ENCODE measurements at places on chromosomes 2 and 18.

DNA sequence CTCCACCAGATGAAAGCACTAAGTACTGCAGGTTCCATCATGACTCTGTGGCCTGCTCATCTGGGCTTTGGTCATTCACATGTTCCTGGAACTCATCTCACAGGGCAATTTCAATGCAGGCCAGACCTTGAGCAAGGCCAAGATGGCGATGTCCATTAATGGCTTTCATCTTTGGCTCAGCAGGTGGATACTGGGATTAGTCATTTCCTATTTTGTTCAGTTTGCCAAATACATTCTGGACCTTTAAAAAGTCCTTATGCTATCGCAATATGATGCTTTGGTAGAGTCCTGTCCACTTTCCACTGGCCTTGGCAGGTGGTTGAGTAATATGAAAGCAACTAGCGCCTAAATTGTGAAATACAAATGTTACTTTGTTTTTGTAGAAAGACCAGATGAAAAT is 170.1 kb upstream of the REV1 start:
- no peak for DNase-seq

DNA sequence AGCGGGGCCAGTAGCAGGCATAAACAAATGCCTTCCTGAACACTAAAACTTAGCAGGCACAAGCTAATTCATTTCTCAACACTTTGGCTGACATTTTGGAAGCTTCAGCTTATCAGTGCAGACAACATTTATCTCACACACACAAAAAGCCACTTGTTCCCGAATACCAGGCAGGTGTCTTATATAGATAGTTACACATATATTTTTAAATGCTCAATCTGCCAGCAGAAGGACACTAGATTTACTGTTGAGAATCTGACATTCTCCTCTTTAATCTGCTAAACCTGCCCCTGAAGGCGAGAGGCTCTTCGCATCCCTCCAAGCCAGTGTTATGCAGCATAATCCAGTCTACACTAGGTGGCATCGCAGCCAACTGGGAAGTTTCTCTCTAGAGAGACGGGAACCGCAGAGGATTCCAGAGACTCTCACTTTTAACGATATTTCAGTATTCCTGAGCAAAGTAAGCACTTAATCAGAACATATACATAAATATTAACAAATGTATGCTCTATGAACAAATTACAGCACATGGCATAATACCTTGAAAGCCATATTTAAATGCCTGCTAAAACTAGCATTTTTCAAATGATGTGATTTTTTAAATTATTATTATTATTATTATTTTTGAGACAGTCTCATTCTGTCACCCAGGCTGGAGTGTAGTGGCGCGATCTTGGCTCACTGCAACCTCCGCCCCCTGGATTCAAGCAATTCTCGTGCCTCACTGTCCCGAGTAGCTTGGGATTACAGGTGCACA is 90.2 kb upstream of the SCG2 start:
- no peak for DNase-seq

DNA sequence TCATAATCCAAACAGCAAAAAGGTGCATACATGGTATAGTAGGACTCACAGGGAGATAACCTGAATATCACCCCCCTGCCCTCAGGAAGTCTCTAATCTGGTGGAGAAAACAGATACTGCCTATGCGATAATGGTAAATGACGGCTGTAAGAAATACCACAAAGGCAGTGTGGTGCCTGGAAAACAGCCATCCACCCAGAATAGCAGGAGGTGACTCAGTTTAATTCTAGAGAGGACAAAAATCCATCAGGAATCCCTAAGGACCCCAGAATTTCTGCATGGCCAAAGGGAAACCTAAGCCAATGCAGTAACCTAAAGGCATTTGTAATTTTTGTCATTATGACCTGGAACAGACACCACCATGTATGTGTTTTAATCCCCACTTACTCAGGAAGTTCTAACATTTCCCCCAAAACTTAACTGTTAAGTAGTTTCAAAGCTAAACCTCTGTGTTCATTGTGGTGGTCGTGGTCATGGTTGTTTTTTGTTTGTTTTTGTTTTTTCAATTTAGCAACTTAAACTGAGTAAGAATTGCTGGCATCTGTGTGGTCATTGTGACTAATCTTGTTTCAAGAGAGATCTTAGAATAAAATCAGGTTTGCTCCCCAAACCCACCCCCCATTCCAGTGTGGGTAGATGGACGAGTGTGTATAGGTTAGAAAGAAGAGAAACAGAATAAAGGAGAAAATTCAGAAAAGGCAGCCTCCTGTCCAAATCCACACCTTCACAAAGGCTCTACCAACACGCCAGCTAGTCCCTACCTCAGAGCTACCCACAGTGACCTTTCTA is 121.5 kb upstream of the CDCA7 start:
- no peak for DNase-seq

DNA sequence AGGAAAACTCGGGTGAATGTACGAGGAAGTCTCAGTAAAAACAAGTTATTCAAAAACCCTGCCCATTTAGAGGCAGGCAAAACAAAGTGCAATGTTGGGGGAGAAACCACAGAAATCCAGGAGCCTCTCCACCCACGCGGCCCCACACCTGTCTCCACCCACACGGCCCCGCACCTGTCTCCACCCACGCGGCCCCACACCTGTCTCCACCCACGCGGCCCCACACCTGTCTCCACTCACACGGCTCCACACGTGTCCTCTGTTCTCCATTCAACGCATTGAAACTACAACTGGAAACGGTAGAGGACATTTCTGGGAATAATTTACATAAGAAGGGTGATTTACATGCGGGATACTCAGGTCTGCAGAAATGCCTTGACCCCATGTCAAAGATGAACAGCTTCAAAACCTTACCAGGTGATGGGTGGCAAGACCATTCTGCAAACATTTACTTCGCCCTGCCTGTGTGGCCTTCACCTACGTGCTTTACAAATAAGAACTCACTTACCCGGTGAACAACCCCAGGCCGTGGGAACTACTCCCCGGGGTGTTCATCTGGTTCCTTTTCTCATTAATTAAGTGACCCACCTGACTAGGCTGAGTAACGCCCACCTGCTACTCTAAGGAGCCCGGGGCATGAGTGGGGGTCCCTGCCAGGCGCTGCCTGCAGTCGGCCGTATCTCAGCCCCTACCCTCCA is 100.4 kb downstream of the EIPR1 start:
- no peak for DNase-seq

DNA sequence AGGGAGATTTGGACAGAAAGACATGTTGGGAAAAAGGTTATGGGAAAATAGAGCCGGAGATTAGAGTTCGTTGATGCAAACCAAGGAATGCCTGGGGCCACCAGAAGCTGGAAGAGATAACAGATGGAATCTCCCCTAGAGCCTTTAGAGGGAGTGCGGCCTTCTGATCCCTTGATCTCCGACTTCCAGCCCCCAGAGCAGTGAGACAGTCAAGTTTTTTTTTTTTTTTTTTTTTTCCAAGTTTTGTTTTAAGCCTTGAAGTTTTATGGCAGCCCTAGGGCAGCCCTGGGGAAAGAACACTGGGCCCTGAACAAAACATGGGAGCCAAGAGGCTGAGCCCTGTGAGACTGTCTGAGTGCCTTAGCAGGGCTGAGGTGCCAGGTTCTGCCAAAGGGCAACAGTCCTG is 6.5 kb downstream of the DGKD start:
- no peak for DNase-seq

DNA sequence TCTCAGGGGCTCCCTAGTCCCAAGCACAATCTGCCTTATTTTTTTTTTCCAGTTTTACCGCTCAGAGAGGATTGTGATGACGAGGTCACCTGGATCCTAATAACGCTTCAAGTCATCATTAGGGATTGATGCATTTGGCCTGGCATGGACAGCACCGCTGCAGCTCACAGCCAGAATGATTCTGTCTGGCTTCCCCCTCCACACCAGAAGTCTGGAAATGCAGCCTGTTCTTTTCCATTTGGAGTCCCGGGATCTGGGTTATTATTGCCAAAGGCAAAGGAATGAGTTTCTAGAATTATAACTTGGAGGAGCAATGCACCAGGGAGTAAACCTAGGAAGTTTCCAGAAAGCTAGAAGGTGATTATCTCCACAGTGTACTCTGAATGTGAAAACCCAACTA is 81.1 kb upstream of the TAF1B start:
- no peak for DNase-seq

DNA sequence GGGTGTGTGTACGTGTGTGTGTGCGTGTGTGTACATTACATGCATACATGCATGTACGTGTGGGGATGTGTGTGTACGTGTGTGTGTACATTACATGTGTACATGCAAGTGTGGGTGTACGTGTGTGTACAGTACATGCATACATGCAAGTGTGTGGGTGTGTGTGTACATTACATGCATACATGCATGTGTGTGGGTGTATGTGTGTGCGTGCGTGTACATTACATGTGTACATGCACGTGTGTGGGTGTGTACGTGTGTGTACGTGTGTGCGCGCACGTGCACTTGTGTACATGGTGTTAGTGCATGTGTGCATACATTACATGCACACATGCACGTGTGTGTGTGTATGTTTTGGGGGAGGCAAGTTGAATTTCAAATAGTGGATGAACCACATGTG is 300.6 kb downstream of the CELF4 start:
- DNase-seq, result no peak

DNA sequence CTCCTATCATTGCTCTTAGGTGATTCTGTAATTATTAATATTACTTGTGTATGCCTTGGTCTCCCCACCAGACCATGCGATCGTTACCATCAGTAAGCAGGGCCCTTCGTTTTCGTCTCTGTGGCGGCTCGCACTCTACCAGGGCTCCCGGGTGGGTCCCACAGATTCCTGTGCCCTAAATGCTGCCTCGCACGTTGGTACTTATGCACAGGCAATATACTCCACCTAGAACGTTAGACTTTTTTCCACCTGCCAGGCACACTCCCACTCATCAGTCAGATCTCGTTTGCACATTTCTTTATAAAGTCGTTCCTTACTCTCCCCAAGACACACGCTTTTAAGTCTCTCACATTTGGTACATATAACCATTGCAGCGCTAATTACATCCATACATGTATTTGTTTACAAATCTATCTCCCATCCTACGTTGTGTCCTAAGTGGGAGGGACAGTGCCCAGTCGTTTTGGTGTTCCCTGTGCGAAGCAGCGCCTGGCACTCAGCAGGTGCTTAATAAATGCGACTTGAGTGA is 901 bp downstream of the FEZ2 start:
- DNase-seq, result no peak

Data from NCI-H1105 treated with DMSO at 0.1 percent for 48 hours (cell line).